Left colon (tissue), 2 donors: ENCODE measurements at places on chromosomes 7 and 10.

- DNase-seq = no peak
Observed at GRCh38 chr10:129501652-129502436, 34.8 kb downstream of the MGMT start.

GRCh38 chr7:74173491-74173865 lies 678 bp upstream of the EIF4H start:
- DNase-seq = no peak

GRCh38 chr7:116034411-116034810 lies 3.8 kb upstream of the TFEC start:
- DNase-seq = no peak

GRCh38 chr10:125032474-125033020 lies 90.6 kb downstream of the ZRANB1 start:
- DNase-seq = no peak

- DNase-seq = peak; percentile 84
Observed at GRCh38 chr10:71638064-71638821, 81.3 kb downstream of the C10orf105 start.

GRCh38 chr7:117126676-117127075 lies 173.4 kb downstream of the ST7 start:
- no peak for DNase-seq

DNA sequence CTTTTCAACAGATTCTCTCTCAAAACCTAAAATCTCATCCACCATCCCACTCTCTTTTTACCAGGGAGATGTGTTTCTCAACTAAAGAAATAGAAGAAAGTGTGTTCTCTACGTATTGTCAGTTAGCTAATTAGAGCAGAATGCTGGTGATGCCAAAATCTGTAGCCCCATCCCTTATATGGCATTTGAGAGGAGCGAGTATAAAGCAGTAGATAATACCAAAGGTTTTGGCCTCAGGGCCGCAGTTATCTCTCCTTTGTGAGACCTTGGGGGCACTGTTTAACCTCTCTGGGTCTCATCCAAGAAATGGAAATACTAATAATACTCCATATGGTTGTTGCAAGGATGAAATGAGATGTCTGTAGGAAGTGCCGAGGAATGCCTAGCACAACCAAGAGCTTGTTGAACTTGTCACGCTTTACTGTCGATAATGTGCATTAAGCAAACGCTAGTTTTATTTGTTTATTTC lies 456 bp upstream of the DLD start:
- DNase-seq = no peak

DNA sequence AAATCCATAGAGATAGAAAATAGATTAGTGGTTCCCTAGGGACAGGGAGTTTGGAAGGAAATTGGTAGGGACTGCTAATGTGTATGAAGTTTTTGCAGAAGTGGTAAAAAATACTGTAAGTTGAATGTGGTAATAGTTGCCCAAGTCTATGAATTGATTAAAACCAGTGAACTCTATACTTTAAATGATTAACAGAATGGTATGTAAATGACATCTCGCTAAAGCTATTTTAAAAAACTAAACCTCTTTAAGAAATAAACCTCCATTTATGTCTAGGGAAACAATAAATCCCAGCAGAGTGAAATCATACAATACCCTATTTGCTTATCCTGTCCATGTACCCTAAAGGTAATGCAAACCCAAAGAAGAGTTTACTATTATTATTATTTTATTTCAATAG lies 61.4 kb downstream of the IPMK start:
- no peak for DNase-seq

GRCh38 chr7:47832105-47832715 lies 116.1 kb downstream of the PKD1L1 start:
- no peak for DNase-seq

DNA sequence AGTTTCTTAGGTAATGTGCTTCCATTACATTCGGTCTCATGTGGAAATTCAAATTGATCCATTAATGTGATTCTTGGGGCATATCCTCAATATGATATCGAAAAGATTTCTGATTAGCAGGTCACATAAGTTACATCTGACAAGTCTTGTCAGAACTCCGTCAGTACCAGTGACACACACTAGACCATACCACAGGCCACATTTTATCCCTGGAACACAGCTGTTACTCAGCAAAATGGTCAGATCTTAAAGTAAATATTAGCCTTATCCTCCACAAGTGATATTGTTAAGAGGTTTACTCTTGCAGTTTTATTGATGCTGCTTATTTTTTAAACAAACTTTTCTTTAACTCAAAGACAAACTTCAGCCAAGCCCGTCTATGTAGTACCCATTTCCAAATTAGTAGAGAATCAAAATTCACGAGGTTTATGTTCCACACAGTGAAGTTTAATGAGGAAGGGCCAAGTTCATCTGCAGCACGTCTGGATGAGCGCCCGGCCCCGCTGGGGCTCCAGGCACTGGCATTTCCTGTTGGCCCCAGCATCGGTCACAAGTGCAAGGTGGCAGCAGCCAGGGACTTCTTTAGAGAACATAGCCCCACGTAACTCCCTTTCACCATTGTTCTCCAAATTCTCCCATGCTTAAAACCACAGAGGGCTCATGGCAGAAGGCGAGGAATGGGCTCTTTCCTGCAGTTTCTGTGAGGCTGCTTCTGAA lies 132.2 kb downstream of the VIPR2 start:
- peak; percentile 65 for DNase-seq

DNA sequence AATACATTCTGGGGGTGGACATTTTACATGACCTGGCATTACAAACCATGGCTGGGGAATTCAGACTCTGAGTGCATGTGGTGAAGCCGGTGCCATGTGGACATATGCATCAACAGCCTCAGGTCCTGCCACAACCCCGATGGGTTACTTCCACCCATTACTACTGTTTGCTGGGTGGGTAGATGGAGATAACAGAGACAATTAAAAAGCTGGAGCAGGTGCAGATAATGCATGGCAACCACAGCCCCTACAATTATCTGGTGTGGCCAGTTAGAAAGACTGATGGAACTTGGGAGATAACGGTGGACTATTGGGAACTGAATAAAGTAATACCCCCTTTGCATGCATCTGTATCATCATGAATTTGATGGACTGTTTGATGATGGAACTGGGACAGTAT lies 21.6 kb upstream of the ADAMTS14 start:
- DNase-seq = no peak

- DNase-seq = no peak
Observed at GRCh38 chr10:13909516-13910258, 322.9 kb downstream of the PRPF18 start.

- DNase-seq = no peak
Observed at GRCh38 chr7:99255463-99255862, 17.2 kb upstream of the MYH16 start.

- no peak for DNase-seq
Observed at GRCh38 chr7:118152149-118152548, 31.8 kb upstream of the LSM8 start.

DNA sequence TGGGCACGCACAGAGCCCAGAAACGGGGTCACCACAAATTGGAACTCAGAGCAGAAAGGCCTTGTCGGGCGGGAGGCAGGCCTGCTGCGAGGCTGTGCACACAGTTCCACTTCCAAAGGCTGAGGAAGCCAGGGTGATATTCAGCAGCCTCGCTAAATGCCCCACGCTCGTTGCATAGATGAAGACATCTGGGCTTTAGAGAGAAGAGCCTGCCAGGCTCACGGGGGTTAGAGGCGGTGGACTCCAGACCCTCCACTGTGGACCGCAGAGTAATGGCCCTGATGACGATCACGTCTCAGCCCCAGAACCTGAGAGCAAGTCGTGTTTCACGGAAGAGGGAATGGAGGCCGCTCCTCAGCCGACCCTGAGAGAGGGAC lies 104.2 kb downstream of the DNAJB6 start:
- no peak for DNase-seq

- DNase-seq = no peak
Observed at GRCh38 chr7:151089893-151090730, 3.8 kb downstream of the AGAP3 start.

GRCh38 chr7:96901822-96902445 lies 103.4 kb upstream of the DLX6 start:
- DNase-seq = no peak

DNA sequence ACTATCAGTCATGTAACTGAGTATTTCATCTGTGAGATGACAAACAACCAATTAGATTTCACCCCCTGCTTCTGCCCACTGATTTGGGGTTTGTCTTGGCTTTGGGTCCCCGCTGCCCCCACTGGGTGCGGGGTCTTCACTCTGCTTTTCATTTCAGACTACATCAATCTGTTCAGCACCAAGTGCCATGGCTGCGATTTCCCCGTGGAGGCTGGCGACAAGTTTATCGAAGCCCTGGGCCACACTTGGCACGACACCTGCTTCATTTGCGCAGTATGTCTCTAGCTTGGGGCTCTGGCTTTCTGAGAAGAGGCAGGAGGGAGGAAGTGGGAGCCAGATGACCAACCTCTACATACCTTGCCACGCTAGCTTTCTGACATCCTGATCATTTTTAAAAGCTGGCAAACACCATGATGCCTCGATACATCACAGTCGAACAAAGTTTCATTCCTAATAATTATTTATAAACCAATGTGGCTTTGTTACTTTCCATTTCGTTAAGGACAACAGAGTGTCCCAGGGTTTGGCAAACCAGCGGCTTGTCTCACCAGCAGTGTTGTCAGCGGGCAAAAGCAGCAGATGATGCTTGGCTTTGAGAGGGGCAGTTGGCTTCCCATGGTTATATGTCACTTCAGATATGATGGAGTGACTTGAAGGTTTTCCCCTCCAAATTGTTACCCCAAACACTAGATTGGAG lies 30.3 kb upstream of the BMPR1A start:
- DNase-seq = no peak

DNA sequence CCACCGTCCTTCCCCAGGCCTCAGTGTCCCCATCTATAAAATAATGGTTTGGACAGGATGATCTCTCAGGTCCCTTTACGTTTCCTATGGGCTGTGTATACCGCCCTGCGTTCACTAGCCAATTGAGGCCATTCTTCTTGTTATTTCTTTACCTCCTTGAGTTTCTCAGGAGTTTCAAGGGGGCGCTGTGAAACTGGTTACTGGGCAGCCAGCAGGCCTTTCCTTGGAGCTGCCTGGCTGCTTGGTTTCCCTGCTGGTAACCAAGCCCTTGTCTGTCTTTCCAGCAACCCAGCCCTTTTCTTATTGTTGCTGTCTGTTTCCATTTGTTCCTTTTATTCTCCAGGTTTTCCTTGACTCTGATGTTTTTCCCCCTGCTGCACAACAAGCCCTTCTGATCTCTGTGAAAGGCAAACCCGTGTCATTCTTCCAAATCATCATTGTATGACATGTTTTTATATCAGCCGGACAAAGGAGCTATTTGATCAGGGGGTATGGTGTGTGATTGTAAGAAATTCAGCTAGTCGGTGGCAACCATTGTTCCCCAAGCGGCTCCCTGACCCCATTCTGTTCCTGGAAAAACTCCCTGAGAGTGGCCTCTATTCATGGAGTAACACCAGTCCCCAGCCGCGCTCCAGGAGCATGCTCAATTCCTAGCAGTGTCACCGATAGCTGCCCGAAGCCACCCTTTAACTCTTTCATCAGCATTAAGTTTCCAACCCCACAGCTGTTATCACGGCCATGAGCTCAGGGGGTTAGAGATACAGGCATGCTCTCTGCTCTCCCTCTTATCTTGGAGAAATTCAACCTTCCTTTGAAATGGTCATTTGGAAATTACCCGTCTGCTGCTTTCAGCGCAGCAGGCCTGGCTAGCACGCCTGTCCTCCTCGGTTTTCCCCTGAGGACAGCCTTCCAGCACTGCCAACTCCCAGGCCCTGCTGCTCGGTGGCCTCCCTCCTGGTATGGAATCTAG lies 26.6 kb downstream of the FGF8 start:
- no peak for DNase-seq

DNA sequence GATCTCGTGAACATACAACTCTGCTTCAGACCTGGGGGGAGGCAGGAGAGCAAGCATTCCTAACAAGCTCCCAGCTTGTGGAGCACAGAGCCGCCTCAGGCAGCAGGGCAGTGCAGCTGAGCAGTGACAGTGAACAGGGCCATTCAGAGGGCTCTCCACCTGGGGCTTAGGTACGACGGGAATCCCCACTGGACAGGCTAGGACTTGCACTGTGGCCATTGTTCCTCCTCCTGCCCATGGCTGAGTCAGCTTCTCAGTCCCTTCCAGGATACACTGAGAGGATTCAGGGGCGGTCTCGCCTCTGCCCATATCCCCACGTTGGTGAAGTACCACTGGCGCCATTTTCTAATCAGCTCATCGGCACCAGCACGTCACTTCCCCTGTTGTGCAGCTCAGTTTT lies 71.1 kb downstream of the FIGNL1 start:
- DNase-seq = no peak

GRCh38 chr10:103463499-103463898 lies 4.8 kb upstream of the CALHM1 start:
- DNase-seq = no peak

DNA sequence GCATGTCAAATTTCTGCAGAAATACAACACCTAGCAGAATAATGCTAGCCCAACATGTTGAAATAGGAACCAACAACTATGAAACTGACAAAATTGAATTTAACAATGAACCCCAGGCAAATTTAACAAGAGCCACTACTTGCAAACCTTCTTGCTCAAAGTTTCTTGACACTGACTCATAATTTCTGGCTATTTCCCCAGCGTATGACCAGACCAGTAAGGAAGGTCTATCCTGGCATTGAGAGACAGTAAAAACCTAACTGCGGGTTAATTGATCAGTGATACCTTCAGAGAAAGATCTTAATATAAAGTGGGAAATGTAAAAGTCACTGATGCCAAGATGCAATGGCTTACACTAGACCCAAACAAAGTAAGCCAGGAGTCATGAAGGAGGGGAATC lies 510.1 kb downstream of the ARL4A start:
- no peak for DNase-seq

- no peak for DNase-seq
Observed at GRCh38 chr7:143318661-143319060, 2.8 kb downstream of the CLCN1 start.

- no peak for DNase-seq
Observed at GRCh38 chr7:88224601-88225275, 4.9 kb upstream of the SRI start.

DNA sequence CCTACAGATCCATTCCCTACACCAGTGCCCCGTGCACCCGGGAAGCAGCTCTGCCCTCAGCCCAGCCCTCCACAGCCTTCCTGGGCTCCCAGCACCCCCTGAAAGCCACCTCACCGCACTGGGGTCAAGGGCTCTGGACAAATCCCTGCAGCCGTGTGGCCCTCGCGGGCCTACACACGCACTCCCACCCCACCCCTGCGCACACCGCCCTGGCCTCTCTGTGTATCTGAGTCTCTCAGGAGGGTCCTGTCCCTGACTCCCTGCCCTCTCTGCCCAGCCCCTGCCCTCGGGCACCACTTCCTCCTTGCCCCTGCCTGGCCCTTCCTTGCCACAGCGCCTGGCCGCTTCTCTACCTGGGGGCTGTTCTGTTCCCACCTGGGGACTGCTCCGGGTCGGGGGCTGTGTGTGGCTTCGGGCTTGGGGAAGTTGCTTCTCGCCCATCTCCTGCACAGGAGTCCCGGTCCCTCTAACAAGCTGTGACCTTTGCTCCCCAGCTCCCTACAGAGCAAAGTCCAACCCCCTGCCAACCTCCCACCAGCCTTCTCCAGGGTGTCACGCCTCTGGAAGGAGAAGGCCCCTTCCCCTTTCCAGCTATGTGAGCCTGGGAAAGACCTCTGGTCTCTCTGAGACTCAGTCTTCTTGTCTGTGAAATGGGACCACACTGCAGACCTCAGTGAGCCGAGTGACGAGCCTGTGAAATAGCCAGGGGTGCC lies 1.5 kb downstream of the TMEM184A start:
- DNase-seq = no peak
